NCI-H510A treated with DMSO at 0.1 percent for 48 hours (cell line): ENCODE measurements at places on chromosomes 13 and 19.

- DNase-seq = no peak
Observed at GRCh38 chr19:33785795-33786194, 10.9 kb upstream of the KCTD15 start.

GRCh38 chr19:27746691-27747380, 1466.1 kb downstream of the UQCRFS1 start:
- DNase-seq = no peak

DNA sequence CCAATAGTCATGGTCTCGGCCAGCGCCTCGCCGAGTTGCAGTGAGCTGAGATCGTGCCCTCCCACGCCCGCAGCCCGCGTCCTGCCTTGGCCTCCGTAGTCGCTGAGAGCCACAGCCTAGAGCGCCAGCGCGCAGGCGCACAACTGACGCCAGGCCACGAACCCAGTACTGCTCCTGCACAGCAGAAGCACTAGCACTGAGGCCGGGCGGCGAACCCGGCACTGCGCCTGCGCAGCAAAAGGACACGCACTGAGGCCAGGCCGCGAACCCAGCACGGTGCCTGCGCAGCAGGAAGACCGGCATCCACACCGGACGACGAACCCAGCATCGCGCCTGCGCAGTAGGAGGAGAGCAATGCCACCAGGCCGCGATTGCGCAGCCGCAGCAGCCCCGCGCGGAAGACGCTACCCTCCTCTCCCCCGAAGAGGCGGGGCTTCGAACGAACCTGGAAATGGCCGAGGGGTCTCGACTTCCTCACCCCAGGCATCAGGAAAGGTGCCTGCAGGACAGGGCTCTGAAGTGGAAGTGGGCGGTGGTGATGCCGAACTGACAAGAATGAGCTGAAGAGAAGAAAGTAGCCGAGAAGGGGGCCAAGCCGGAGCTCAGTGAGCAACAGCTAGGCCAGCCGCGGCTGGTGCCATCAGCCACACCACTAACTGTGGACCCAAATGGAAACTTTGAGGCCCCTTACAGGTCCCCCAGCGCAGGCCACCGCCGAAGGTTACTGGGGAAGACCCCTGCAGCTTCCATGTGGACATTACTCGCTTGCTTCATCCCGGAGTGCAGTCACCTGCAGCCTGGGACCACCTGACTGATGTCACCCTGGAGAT, 7.5 kb downstream of the F10 start:
- DNase-seq = no peak

DNA sequence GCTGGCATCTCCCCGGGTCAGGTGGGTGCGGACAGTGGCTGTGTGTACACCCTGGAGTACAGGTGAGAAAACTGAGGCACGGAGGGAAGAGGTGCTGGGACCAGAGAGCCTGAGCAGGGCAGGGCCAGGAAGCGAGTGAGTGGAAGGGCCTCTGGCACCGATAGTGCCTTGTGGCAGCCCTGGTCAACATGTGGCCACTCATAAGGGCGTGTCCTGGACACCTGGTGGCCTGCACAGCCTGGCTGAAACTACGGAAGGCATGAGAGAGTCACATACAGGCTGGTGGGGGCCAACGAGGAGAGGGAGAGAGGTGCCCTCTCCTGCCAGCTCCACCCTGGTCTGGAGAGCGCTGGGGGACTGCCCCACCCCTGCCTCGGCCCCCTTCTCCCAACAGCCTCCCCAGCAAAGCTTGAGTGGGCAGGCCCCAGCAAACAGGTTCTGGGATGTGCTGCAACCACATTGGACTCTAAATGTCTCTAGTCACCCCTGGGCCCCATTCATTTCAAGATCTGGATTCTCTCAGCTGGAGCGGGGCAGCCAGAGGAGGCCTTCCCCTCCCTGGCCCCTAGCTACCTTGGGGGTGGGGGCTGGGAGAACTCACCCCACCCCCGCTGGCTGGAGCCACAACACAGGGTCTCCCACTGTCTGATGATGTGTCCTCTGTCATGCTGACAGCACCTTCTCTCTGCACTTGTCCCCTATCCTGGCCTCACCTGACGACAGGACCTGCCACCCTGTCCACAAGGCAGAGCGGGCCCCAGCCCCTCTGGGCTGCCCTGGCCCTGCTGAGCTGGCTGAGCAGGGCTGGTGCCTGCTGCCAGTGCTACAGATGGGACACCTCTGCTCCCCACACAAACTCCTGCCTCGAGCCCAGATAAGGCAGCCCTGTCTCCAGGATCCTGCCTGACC, 5.8 kb downstream of the CBARP start:
- no peak for DNase-seq

GRCh38 chr19:53431399-53432087, at the start of gene ZNF761:
Gene ZNF761, plus strand, starts transcription at chr19:53431984. Its CDS starts 15,285 bp downstream, at chr19:53447269.
- peak; percentile 89 for DNase-seq

DNA sequence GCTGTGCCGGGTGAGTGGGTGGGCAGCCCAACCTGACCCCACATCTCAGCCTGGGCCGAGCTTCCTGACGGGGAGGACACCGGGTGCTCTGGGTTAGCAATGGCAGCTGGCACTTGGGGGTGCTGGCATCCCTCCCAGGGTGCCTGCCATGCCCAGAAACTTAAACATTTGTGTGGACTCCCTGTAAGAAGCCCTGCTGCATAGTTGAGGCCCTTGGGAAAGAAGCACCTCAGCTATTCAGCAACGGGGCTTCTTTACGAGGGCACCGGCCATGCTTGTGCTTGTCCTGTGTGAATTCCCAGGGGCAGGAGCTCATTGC, 33.8 kb upstream of the MEDAG start:
- DNase-seq = no peak

DNA sequence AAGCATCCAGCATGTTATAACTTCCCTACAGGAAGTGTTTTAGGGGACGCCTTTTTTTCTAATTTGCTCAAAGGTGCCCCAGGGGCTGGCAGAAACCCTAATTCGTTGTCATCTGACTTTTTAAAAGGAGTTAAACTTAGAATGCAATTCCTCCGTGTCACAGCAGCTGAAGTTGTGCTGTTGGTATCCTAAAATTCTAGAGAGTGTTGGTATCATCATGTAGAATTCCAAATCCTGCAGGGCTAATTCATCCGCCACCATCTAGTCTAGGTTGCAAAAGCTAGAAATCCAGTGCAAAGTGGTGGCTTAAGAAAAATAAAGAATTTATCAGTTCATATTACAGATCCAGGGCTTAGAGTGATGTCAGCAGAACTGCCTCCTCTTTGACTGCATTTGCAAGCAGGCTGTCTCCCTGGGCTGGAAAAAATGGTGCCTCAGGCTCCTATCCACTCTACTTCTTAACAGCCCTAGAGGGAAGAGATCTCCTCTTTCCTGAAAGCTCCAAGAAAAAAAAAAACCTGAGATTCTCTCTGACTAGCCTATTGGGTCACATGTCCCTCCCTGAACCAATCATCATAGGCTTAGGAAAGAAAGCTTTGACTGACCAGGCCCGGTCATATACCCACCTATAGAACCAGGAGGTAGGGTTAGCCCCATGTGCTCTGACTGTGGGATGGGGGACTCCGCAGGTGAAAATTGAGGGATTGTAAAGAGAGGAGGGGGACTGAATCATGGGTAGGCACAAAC, 73.0 kb downstream of the MAP4K1 start:
- no peak for DNase-seq

DNA sequence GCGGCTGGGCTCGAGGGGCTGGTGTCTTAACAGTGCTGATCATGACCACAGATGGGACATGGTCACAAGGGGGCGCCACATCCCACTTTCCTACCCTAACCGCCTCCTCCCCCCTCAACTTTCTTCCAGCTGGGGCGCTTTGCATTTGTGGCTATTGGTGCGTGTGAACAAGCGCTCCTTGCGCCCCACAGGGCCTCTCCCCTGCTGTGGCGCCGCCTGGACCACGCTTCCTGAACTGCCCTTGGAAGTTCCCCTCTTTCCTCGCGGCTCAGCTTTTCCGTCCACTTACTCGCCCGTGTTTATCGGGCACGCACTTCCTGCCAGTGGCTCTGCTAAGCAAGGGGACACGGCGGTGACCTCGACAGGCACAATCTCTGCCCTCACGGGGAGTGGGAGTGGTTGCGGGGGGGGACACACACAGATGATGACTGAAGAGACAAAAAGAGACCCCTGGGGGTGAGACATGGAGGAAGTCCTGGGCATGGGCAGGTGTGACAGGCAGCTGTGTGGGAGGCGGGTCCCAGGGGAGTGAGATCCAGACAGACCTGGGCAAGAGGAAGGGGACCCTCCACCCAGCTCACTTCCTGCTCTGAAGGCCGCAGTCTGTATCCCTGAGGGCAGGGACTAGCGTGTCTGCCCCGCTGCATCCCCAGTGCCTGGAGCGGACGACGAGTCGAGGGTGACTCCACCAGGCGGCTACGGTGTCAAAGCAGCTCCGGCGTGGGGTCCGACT, 40.3 kb downstream of the ZNF787 start:
- DNase-seq = no peak

- no peak for DNase-seq
Observed at GRCh38 chr19:41355035-41355434, 1.3 kb upstream of the TGFB1 start.

DNA sequence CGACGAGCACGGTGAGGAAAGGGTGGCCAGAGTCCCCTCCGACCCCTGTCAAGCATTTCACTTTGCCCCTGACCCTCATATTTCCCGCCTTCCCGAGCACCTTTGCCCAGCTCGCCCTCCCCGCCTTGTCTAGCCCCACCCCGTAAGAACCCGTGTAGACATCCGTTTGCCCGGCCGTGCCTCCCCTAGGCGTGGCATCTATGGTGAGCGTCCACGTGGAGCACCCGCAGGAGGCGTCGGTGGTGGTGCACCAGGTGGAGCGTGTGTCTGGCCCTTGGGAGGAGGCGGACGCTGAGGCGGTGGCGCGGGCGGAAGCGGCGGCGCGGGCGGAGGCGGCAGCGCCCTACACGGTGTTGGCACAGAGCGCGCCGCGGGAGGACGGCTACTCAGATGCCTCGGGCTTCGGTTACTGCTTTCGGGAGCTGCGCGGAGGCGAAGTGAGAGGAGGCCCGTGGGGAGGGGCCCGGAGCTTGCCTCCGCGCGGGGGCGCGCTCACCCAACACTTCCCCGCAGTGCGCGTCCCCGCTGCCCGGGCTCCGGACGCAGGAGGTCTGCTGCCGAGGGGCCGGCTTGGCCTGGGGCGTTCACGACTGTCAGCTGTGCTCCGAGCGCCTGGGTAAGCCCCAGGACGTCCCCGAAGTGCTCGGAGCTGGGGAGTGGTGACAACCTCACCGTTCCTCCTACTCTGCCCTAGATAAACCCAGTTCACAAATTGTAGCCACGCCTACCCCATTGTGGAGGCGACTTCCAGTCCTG, 4.2 kb downstream of the LTBP4 start:
- DNase-seq = peak; percentile 84

DNA sequence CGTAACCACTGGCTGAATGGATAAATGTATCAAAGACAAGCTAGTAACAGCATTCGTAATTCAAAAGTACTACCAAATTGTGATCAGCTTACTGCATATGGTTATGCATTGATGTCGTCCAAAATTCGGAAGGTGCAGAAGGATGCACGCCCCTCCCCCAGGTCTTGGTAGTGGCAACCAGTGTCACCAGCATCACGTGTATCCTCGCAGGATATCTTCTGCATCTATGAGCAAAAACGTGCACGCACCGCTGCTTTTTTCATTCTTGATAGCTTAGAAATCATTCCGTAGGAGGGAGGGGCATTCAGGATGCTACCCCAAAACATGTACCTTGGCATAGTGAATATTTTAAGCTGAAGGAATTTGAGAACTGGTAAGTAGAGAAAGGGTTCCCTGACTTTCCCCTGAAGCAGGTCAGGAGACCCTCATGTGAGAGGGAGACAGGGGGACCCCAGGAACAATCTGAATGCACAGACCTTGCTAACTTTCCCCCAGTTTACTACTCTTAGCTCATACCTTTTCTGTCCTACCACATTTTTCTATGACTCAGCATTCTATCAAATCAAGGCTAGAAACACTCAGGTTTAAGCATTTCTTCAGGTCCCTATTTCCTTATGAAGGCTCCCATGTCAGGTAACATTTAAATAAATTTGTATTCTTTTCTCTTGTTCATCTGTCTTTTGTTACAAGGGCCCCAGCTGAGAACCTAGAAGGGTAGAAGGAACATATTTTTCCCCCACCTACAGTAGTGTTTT, 61.2 kb upstream of the TM9SF2 start:
- no peak for DNase-seq

DNA sequence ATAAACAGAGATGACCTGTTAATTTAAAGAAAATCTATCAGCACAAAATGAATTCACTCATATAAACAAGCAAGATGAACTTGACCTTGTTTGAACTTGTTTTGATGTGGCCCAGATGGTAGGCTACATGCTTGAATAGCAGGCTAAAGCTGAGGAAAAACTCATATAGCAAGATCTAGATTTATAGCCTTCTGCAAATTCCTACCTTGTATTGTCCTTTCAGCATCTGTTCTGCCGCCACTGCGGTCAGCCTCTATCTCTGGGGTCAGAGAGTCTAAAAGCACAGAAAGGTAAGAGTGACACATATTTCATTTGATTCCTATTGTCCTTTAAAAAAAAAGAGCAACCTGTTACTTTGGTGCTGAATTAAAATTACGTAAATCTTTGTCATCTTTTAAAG, 392.1 kb downstream of the DACH1 start:
- no peak for DNase-seq

- no peak for DNase-seq
Observed at GRCh38 chr13:45209229-45209628, 8.4 kb upstream of the KCTD4 start.

DNA sequence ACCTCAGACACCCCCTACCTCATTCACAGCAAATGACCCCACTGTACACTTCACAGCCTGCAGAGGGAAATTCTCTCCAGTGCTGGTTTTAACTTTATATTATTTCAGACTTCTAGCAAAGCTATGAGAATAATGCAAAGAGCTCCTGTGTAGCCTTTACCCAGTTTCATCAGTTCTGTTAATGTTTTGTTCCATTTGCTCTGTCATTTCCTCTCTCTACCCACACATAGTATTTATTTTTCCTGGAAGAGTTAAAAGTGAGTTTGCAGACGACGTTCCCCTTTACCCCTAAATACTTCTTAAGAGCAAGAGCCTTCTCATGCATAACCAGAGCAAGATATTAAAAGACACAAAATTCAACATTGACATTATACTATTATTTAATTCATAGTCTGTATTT, 49.9 kb upstream of the ADGRE1 start:
- no peak for DNase-seq

GRCh38 chr19:7505288-7505681, 10.6 kb upstream of the ZNF358 start:
- DNase-seq = peak; percentile 72

- peak; percentile 28 for DNase-seq
Observed at GRCh38 chr13:95153647-95154412, 147.4 kb downstream of the ABCC4 start.

GRCh38 chr19:45906221-45906620, 3.8 kb upstream of the MYPOP start:
- DNase-seq = no peak
